ENCODE measurements at places on chromosomes 3 and 15. TPM values are rescaled to one million over a fixed set of nuclear protein-coding genes. Genes with fewer than 3 reads are reported as not detected.

- no peak for DNase-seq
These were observed 177.1 kb downstream of the NSMCE3 start for GRCh38 chr15:29092376-29093064.

- no peak for DNase-seq
These were observed 85.7 kb downstream of the ATP2B2 start for GRCh38 chr3:10419637-10420232.

DNA sequence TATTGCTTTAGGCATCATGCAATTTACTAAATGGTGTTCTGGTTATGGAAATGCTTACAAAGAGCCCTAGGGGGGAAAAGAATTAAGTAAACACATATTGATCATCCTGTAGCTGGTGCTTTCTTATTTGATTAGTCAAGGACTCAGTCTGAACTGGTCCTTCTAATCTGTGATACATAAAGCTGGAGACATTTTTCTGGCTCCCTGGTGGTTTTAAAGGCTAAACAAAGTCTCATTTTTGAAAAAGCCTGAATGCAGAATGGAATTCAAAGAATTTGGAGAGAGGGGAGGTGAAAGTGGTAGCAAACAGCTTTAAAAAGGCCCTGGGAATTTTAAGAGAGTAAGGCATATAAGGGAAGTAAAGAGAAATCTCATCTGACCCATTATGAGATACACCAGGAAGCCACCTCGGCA, 149.7 kb downstream of the RBMS3 start:
- DNase-seq, result no peak

DNA sequence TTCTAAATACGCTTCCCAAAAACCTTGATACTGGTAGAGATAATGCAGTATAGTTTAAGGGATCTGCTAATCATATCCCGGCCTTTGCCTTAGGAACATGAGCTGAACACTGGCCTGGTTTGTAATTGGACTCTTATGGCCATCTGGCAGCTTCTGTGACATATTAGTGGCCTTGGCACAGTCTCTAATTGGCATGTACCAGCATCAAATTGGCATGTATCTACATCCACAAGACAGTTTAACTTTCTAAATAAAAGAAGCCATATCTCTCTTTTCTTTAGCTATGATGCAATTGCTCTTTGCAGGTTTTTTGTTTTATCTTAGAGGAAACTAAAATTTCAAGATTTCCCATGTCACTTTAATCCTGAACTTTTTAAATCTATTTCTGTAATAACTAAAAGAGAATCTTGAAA, 44.6 kb upstream of the FILIP1L start:
- no peak for DNase-seq

DNA sequence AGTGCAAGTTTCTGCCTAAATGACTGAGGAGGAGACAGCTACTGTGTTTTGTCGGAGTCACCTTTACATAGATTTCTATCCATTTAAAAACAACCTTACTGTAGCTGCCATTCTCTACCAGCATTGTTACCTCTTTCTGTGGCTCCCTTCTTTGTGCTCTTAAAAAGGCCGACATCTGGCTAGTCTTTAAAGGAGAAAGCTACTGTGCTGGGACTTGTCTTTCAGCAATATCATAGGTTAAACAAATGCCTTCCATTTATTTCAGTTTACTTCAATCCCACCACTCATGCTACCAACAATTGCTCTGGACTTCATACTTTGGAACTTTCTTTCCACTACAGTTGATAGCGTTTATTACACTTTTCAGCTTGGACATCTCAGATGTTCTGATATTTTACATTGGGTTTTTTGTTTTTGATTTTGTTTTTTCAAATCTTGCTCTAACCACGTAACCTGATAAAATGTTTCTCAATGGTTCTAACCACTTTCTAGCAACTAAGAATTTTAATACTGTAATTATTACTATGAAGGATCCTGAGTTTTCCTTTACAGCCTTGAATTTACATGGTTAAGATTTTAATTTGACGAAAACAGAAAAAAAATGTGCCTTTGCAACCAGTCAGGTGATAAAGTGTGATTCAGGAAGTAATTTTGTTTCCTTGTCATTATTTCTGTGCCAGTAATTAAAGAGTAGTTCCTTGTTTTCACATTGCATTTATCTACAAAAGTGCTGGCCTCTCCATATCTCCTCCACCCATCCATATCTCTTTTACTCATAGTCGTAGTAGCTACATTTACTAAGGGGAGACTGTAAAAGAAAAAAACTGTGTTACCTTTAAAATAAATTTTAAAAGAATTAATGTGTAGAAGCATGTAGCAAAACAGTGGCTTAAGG, 1.3 kb upstream of the CBLB start:
- DNase-seq, result no peak

DNA sequence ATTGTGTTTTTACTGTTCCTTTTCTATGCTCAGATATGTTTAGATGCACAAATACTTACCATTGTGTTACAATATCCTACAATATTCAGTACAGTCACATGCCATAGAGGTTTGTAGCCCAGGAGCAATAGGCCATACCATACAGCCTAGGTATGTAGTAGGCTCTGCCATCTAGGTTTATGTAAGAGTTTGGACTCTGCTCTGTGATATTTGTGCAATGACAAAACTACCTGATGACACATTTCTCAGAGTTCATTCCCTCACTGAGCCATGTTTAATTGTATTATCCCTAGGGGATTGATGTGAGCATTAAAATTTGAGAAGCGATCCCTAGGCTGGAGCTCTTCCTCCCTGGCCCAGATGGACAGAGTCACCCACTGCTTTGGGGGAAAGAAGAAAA, 270.0 kb upstream of the PROK2 start:
- no peak for DNase-seq

DNA sequence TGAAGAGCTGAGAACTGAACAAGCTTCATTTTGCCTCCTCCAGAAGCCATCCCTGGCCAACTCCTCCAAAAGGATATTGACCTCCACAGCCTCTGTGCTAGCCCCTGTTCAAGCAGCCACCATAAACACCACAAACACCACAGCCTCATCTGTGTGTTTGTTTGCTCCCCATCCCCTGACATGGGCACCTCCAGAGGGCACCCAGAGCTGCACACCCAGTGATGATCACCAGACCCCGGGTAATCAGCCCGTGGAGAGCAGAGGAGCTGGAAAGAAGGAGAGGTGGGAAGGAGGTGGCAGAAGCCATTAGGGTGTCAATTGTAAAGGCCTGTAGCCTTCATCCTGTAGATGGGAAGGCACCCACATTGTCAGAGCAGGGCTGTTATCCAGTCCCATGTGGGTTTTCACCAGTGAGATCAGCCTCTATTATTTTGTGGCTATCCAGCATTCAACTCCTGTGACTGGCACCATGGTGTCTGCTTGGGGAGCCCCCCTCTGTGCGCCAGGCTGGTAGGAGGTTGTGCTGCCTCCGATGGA, 6.8 kb upstream of the WNT7A start:
- DNase-seq, result no peak

Gene FMN1
- 2.7 TPM for total RNA-seq

Gene CLDN11
- 33.7 TPM for total RNA-seq

Gene MYNN
- total RNA-seq, result 17.6 TPM

Gene SMAD6
- 10.8 TPM for total RNA-seq

Gene GLCE
- total RNA-seq, result 12.7 TPM

Gene HIGD2B
- not detected for total RNA-seq

Gene LRRK1
- total RNA-seq, result 8.8 TPM

Gene LSMEM2
- total RNA-seq, result not detected

All from epithelial cell of proximal tubule (primary cell).